ENCODE measurements at places on chromosomes 1 and 21.

DNA sequence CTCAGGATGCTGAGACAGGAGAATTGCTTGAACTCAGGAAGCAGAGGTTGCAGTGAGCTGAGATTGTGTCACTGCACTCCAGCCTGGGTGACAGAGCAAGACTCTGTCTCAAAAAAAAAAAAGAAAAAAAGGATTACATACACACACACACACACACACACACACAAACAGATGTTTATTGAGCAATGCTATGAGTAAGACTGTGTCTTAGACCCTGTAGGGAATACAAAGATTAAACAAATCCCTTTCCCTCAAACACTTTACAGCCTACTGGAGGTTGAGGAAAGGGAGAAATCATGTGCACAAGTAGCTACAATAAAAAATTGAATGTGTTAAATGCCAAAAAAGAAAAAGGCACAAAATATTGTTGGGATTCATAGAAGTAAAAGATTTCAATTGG is 58.1 kb downstream of the RPAP2 start:
- no peak for DNase-seq

DNA sequence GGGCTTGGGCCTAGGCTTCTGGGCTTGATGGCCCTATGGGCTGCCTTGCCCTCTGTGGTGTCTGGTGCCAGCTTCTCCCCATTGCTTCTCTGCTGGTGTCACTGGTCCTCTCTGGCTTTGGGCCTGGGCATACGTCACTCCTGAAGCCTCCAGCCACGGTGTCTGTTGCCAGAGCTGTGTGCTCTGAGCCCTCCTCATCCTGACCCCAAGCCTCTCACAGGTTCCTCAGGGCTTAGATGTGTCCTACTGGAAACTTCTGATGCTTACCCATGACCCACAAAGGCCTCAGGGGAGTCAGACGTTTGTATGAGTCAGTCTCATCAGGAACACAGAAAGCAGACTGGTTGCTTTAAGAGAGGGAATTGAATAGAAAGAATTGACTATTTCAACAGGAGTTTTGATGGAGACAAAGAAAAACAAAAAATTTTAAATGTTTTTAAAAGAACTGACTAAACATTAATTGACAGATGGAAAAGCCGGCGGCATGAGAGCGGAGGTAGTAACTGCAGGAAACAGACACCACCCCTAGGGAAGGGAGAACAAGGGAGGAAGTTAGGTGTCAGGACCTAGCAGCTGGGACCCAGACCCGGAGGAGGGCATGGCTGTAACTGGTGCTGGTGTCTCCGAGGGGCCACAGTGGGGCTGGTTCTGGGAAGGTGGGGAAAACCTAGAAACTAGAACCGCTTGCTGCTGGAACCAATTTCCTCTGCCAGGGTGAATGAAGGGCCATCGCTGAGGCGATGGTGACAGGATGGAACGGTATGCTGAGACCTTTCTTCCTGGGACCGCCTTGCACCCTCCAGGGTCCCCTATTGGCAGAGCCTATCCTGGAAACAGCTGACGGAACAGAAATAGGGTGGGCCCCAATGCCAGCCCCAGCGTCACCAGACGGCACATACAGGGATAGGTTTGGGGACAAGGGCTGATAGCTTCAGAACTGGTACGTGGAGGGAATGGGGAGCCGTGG is 40.0 kb upstream of the CITED4 start:
- no peak for DNase-seq

DNA sequence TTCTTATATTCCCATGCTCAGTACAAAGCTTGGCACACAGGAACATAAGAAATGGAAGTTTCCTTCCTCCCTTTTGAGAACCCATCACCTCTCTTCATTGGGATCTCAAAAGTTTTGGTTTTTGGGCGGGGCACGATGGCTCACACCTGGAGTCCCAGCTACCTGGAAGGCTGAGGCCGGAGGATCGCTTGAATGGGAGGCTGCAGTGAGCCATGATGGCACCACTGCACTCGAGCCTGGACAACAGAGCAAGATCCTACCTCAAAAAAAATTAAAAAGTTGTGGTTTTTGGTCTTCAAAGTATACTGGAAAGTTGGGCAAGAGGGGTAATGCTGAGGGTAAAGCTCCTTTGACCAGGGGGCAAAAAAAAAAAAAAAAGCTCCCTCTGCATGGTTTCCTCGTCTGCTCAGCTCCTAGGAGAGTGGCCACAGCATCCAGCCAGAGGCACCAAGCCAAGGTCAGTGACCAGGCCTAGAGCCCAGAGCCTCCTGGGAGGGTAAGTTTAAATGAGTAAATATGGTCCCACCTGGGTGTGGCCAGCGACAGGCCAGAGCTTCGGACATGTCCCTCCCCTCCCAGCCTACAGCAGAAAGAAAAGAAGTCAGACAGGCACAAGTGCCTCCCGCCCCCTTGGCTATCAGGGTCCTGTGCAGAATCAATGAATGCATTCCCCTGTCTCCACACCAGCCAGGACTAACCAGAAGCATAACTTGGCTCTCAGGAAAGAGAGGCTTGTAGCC is 5.0 kb downstream of the MEF2D start:
- no peak for DNase-seq

- no peak for DNase-seq
Observed at GRCh38 chr1:161092621-161093028, 3.3 kb upstream of the NECTIN4 start.

- no peak for DNase-seq
Observed at GRCh38 chr1:230459465-230459864, 33.3 kb upstream of the PGBD5 start.

GRCh38 chr1:113291777-113292602 is 98.3 kb upstream of the MAGI3 start:
- no peak for DNase-seq

GRCh38 chr21:35543746-35544145 is 494.6 kb upstream of the RUNX1 start:
- DNase-seq: no peak

GRCh38 chr1:116991171-116991845 is 10.3 kb upstream of the CD101 start:
- DNase-seq: no peak

Measured in CD4-positive, alpha-beta T cell treated with Interferon gamma for 1 hour (primary cell).